T-cell (primary cell): ENCODE measurements at places on chromosomes 7 and 10. TPM values are rescaled to one million over a fixed set of nuclear protein-coding genes. Genes with fewer than 3 reads are reported as not detected.

The SPOCK2 gene
- total RNA-seq: 684 TPM

GRCh38 chr10:130472236-130472635 is 336.0 kb downstream of the GLRX3 start:
- H3K36me3 ChIP-seq: no peaks in the 10 kb centered on the region
- no peak overlapping the region for H3K4me3 ChIP-seq
- H3K27ac ChIP-seq: no peak overlapping the region

DNA sequence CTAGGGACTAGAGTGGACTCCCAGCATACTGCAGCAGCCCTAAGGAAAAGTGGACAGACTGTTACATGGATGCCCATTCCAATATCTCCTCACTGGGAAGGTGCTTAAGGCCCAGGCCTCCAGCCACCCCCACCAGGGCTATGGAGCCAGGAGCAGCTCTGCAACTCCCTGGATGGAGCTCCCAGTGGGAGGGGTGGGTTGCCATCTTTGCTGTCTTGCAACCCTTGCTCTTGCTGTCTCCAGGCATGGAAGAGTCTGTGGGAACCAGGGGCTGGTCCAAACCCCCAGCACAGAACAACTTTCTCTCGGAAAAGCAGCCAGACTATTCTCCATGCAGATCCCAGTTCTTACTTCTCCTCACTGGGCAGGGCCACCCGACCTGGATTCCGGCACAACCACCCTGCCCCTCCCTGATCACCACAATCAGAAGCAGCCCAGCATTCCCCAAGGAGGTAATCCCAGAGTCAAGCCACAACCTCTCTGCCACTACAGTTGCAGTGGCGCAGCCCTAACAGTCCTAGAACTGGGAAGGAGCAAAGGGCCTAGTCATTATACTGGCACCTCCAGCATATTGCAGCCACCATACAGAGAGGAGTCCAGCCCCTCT is 41.8 kb upstream of the ZNF488 start:
- no peak overlapping the region for H3K4me3 ChIP-seq
- H3K36me3 ChIP-seq: no peaks in the 10 kb centered on the region
- no peak for DNase-seq
- H3K4me1 ChIP-seq: no peaks in the 10 kb centered on the region
- H3K27ac ChIP-seq: no peak overlapping the region

GRCh38 chr7:11235491-11235890 is 261.8 kb downstream of the PHF14 start:
- H3K4me3 ChIP-seq: no peak overlapping the region
- no peak overlapping the region for H3K27ac ChIP-seq
- no peak for DNase-seq
- no peaks in the 10 kb centered on the region for H3K27me3 ChIP-seq
- no peaks in the 10 kb centered on the region for H3K36me3 ChIP-seq

DNA sequence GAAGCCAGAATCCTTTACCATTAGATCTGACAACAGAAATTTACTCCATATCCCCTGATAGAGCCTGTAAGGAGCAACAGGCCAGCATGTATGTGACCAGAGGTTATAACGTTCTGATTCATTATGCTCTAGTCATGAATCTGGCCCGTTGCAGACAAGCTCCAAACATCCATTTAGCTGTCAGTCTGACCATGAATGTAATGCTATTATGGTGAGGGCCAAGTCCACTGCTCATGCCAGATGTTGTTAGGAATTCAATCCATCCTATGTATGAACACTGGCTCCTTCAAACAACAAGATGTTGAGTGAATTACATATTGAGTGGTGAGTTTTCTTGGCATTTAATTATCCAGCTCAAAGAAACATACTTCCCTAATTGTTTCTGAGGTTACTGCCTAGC is 610.1 kb upstream of the ANKRD30A start:
- DNase-seq: no peak
- no peaks in the 10 kb centered on the region for H3K4me1 ChIP-seq
- no peaks in the 10 kb centered on the region for H3K27me3 ChIP-seq
- no peaks in the 10 kb centered on the region for H3K36me3 ChIP-seq
- no peak overlapping the region for H3K27ac ChIP-seq
